ENCODE measurements at places on chromosomes 7 and 10.

DNA sequence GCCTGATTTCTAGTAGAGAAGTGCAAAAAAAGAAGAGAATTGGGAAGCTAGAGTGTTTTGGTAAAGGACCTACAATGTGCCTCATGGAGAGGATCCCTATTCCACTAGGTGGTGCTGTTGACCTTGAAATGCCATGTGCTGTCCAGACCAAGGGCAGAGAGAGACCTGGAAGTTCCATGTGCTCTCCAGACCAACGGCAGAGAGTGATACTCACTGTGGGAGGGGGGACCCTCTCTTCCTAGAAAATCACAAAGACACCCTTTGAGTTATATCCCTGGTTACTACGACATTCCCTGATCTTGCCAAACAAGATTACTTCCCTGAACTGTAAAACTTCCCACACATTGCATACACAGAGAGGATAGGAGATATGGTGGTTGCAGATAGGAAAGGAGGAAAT, 212.7 kb upstream of the ZNF804B start:
- peaks cover 4% of the 10 kb centered on the region for H3K36me3 ChIP-seq
- no peak overlapping the region for H3K27ac ChIP-seq
- peak; percentile 22 for DNase-seq
- no peaks in the 10 kb centered on the region for H3K4me1 ChIP-seq
- no peaks in the 10 kb centered on the region for H3K27me3 ChIP-seq

- no peaks in the 10 kb centered on the region for H3K27me3 ChIP-seq
- H3K27ac ChIP-seq, result no peak overlapping the region
- no peaks in the 10 kb centered on the region for H3K36me3 ChIP-seq
- DNase-seq, result no peak
Measured at GRCh38 chr10:128869101-128869749, 597.8 kb upstream of the MGMT start.

- no peak for DNase-seq
- no peaks in the 10 kb centered on the region for H3K36me3 ChIP-seq
- H3K27ac ChIP-seq, result no peak overlapping the region
- H3K4me1 ChIP-seq, result no peaks in the 10 kb centered on the region
- H3K27me3 ChIP-seq, result no peaks in the 10 kb centered on the region
Measured at GRCh38 chr7:74044366-74045350, 16.7 kb downstream of the ELN start.

DNA sequence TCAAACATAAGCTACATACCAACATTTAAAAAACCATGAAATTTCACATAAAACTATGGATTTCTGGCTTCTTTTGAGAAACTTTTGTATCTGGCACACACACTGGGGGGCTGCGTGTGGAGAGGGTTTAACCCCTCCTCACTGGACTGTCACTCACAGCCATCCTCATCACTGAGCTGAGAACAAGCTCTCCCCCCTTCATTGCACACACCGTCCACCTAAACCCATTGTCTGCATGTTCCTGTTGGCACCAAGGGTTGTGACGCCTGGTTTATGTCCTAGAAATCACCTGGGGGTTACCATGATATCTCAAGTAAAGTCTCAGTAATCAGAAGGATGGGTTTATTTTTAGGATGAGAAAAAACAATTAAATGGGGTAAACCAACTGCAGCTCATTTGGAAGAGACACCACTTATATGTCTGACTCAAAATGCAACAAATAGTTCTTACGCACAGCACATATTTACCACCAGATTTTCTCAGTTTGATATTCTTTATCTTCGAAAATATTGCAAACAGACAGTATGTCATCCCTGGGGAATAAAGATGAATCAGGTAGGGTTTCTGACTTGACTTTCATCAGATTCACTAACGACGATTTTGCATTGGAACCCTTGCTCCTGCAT, 218.5 kb upstream of the KLF6 start:
- no peak overlapping the region for H3K27ac ChIP-seq
- DNase-seq, result no peak
- no peak overlapping the region for H3K4me3 ChIP-seq
- H3K36me3 ChIP-seq, result peaks cover 14% of the 10 kb centered on the region

- no peaks in the 10 kb centered on the region for H3K36me3 ChIP-seq
- no peak for DNase-seq
- no peaks in the 10 kb centered on the region for H3K27me3 ChIP-seq
- H3K27ac ChIP-seq, result no peak overlapping the region
- H3K4me3 ChIP-seq, result no peak overlapping the region
Measured at GRCh38 chr10:13867822-13868221, 281.1 kb downstream of the PRPF18 start.

DNA sequence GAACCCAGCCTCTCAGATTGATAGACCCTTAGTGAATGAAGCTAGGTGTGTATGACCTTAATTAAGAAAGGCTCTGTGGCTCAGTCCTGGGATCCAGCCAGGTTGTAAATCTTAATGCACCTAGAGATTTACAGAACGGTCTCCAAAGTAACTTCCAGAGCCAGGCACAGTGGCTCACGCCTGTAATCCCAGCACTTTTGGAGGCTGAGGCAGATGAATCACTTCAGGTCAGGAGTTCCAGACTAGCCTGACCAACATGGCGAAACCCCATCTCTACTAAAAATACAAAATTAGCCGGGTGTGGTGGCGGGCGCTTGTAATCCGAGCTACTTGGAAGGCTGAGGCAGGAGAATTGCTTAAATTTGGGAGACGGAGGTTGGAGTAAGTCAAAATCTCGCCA, 24.3 kb downstream of the CALHM2 start:
- H3K36me3 ChIP-seq, result peaks cover 9% of the 10 kb centered on the region
- no peak for DNase-seq
- H3K27me3 ChIP-seq, result no peaks in the 10 kb centered on the region
- H3K4me1 ChIP-seq, result peaks cover 27% of the 10 kb centered on the region
- H3K27ac ChIP-seq, result no peak overlapping the region
